BJ (cell line): ENCODE measurements at places on chromosomes 4 and X.

GRCh38 chr4:93066749-93067148 lies 761.8 kb upstream of the ATOH1 start:
- no peak for DNase-seq

DNA sequence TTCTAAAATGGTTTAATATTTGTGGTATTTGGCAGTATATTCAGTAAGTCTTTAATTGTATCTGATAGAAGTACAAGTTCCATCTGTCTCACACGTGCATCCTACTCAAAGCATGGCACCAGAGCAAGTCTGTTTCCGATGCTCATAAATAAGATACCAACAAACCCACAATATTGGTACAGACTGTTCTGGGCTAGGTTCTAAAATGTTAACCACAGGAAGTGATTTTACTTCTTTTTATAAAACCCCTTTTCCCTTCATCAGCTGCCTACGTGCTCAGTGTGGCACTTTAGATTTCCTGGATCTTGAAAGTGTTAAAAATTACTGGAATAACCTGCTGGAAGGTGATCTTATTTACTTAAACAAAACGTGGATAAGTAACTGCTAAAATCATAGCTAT lies 165.1 kb downstream of the CFAP299 start:
- peak; percentile 14 for DNase-seq

- no peak for DNase-seq
Measured at GRCh38 chr4:25951390-25951952, 37.5 kb downstream of the SMIM20 start.

DNA sequence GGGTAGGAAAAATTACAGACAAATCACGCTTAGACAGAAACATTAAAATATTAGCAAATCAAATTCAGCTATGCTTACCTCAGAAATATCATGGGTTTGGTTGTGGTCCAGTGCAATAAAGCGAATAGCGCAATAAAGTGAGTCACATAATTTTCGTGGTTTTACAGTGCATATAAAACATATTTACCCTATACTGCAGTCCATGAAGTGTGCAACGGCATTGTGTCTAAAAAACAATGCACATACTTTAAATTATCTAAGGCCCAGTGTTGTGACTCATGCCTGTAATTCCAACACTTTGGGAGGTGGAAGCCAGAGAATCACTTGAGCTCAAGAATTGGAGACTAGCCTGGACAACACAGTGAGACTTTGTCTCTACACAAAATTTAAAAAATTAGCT lies 195.7 kb upstream of the IL1RAPL1 start:
- no peak for DNase-seq
